ENCODE measurements at places on chromosomes 4 and X.
A peak's percentile ranks its signal among the peaks of the same experiment; 100 is the strongest.

GRCh38 chrX:109863811-109864210 lies 130.8 kb upstream of the ACSL4 start:
- no peak for DNase-seq

GRCh38 chrX:997631-998137 lies 214.8 kb downstream of the CRLF2 start:
- no peak for DNase-seq

DNA sequence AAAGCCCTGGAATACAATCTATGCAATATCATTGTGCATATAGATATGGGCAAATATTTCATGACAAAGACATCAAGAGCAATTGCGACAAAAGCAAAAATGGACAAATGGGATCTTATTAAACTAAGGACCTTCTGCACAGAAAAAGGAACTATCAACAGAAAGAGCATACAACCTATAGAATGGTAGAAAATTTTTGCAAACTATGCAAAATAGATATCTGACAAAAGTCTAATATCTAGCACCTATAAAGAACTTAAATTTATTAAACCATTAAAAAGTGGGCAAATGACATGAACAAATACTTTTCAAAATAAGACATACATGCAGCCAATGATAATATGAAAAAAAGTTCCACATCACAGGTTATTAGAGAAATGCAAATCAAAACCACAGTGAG lies 312.9 kb downstream of the GLUD2 start:
- no peak for DNase-seq

- no peak for DNase-seq
Observed at GRCh38 chrX:120485315-120485637, 16.2 kb upstream of the LAMP2 start.

DNA sequence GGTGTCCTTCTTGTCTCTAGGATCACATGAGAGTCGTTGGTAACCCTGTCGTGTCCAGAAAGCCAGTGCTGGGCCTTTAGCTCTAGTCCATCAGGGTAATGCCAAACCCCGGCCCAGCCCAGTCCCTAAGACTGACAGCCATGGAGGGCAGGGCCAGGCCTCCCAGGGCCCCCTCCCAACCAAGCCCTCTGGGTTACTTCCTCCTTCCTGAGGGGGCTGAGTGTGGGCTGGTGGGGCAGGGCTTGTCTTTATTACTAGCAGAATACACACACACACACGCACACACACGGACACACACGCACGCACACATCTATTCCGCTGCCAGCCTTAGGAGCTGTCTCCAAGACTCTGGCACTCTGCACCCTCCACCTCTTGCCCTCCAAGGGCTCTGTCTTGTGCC lies 35.6 kb upstream of the CDKN2AIP start:
- DNase-seq = no peak

- no peak for DNase-seq
Observed at GRCh38 chrX:119647552-119648420, 41.6 kb upstream of the NKRF start.

DNA sequence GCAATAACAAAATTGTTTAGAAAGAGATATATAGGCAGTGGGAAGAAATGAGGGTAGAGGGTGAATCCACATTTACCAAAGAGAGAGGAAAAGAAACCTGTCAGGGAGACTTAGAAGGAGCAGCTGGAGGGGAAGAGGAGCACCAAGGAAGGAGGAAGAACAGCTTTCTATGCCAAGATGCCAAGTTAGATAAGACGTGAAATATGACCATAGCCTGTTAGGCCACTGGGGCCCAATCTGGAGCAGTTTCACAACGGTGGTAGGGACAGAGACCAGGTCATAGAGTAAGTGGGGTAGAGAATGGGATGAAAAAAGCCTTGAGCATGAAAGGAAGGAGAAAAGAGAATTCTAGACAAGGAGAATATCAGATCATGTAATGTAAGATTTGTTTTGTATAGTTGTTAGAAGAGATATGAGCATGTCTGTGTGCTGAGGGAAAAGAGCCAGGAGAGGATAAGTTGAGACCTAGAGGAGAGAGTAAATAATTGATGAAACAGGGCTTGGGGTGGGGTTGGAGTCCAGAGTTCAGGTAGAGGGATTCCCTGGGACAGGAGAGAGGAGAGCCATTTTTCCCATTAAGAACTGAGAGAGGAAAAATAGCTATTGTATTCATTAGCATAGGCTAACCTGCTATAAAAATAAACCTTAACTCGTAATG lies 4.4 kb upstream of the SOWAHB start:
- no peak for DNase-seq

DNA sequence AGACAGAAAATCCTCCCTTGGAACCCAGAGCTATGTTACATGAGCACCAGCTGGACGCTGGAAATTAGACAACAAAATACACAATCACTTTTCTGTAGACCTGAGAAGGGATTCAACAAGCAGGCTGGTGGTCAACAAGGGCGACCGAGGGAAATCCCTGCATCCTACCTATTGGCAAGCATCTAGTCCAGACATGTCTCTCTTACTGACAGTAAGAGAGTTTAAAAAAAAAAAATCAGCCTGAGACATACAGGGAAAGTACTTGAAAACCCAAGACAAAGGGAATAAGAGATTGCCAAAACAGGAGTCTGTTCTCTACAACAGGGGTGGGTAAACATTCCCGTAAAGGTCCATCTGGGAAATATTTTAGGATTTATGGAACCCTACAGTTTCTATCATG lies 108.0 kb downstream of the KDR start:
- no peak for DNase-seq

DNA sequence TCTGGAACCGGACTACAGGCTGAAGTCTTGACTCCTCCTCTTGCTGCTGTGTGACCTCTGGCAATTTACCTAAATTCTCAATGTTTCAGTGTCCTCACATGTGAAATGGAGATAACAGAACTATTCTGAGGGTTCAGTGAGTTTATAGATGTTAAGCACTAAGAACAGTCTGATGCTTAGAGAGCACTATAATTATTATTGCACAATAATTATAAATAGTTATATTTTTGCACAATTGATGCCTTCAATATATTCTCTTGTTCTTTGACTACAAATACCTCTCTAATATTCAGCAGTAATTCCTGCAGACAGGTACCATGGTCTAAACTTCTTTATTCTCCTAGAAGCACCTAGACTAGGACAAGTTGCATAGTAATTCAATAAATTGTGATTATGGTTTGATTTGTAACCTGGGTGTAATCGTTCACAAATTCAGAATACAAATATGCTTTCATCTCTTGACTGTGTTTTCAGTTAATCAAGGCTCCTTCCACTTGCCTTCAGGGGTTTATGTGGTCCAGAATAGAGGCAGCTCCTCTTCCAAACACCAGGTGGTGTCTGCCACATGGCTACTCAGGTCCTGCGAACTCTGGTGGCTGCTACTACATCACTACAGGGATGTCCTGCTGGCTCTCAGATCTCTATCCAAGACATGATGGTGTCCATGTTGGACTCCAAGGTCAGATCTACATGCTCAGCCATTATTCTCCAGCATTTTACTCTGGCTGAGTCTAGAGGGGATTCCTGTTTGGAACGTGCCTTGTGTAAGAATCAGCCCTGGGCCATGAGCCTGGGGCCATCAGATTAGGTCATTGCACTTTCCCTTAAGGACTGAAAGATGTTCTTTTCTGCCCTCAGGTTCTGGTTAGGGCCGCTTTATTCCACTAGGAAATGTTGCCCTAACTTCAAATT lies 103.4 kb downstream of the QRFPR start:
- no peak for DNase-seq

- no peak for DNase-seq
Observed at GRCh38 chrX:65925592-65925991, 114.3 kb downstream of the VSIG4 start.

DNA sequence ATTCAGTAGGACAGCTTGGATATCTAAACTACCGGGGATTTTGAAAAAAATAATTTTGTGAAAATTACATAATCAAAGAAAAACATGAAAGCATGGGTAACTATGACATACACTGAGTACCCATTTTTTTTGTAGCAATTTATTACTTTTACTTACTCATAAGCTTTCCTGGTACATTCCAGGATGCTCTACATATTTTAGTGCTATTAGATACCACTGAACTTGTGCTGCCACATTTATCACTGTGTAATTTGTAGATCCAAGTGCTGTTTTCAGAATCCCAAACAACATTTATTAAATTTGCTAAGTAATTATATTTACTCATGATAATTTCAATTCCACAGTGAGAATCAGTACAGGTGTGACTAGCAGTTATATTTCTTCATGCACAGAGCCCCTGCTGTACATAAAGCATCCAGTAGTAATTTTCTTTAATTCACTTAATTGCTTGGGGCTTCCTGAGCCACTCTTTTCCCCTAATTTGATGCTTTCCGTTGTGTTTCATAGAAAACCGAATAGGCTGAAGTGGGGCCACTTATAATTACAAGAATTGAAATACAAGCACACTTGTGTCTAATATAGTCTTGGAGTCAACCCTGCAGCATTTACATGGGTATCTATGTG lies 2254.4 kb downstream of the ARAP2 start:
- DNase-seq = no peak

GRCh38 chrX:119501511-119502148 lies 33.4 kb downstream of the SLC25A5 start:
- no peak for DNase-seq

DNA sequence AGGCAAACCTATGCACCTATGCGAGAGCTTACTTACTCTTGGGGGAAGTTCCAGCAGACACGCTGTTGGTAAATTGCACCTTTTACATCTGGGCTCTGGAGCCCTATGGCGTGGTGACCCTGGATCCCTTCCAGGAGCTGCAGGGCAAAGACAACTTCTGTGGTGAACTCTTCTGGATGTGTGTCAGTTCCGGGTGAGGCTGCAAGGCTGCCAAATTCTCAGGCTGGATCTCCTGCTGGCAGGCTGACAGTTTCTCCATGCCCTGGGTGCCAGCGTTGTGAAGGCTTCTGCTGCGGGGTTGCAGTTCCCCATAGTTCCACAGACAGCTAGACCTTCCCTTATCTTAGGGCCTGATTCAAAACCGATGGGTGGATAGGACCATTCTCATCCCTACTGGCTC lies 37.9 kb downstream of the RAP2C start:
- DNase-seq = peak; percentile 35

DNA sequence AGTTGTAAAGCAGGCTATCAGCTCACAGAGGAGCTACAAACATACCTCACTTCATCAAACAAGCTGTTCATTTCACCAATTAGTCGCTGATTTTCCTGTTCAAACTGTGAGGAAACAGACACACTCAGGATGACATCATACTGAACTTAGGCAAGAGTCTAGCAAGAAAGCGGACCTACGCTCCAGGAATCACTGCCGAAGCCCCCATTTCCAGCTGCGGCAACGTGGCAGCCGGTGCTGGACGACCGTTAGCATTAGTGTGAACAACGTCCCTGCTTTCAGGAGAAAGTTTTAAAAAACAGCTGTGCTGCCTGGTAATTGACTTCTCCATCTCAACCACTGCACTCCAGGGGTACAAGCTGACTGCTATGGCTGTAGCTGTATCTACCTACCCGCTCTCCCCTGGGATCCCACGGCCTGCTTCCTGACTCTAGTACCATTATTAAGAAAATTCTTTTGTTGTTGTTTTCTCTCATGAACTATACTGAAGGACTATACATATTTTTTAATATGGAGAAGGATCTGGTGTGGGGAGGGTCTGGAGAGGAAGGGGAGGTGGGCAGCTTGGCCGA lies 38.3 kb downstream of the NSG1 start:
- DNase-seq = no peak

DNA sequence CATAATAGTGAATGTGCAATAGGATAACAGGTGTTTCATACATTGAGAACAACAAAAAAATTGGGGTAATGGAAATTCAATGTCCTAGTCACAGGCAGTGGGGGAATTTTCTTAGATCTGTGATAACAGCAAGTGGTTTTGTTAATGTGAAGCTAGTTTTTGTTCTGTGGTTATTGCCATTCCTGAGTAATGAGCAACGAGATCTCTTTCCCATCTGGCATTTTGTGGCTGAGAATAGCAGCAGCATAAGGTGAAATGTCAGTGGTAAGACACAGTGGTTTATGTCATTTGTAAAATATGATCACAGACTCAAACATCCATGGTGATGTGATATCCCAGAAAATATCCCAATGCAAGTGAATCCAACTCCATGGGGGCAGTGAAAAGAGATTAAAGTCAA lies 497.5 kb downstream of the KCNIP4 start:
- DNase-seq = no peak

- no peak for DNase-seq
Observed at GRCh38 chr4:55444827-55445226, 49.1 kb downstream of the TMEM165 start.
